ENCODE measurements at places on chromosomes 1 and 21. TPM values are rescaled to one million over a fixed set of nuclear protein-coding genes. Genes with fewer than 3 reads are reported as not detected.

Gene TARS2
- 19.7 TPM for polyA plus RNA-seq

Gene TSEN15
- polyA plus RNA-seq: 45.2 TPM

GRCh38 chr1:15287035-15287979 lies 40.3 kb downstream of the FHAD1 start:
- DNase-seq: no peak

- no peak for DNase-seq
Observed at GRCh38 chr1:96918406-96918805, 196.8 kb downstream of the PTBP2 start.

DNA sequence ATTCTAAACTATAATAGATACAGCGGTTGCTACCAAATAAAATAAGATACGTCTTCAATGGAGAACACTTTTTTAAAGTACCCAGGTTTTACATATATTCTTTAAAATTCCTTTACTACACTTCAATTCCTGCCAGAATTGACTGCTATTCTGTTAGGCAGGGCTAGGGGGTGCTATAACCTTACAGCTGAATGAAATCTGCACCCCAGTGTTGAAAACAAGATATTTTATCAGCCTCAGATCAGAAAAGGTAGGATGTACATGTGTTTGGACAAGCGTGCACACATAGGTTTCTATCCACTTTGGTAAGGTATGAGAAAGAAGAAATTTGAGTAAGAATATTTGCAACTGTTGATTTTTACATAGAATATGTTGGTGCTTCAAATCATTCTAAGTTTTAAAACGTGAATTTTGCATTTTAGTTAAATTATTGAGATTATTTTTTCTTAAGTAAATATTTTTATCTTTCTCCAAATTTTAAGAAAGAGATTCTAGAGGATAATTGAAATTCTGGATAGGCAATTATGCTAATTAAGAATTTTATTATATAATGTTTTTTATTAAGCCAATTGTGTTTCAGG lies 490.8 kb upstream of the ADGRL4 start:
- peak; percentile 3 for DNase-seq

DNA sequence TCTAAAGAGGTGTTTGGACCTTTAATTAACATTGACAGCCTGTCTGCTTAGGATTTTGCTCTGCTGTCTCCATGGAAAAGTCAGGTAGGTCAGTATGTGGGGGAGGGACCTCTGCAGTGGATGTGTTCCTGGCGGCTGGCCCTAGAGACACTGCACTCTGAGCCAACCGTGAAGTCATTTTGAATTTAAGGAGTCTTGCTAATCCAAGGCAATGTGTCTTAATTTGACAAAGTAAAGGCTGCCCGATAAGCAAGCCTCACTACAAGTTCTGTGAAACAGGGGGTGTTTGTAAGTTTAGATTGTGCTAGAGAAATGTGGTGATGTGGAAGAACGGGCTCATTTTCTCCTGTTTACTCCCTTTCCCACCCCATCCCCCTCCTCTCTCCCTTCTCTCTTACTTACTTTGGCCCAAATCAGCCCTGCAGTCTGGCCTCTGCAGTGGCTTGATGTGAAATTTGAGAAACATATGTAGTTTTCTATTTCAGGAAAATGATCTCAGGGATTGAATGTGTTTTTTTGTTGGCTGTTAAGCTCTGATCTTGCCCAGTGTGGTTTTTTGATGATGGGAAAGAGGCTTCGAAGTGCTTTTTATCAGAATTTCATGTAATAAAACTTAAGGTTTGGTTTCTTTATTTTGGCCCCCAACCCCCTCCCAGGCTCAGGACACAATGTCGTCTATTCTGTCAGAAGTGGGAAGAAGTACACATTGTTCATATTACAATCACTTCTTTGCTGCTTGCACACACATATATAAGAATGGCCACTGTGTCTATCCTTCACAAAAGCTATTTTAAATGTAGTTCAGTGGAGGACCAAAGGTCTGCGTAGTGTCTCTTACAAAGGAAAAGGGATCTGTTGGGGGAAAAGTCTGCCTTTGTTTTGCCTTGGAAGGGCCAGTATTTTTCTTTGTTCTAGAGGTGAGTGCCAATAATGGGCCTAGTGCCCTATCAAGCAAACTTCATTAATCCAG lies 96.6 kb downstream of the FGGY start:
- peak; percentile 76 for DNase-seq

DNA sequence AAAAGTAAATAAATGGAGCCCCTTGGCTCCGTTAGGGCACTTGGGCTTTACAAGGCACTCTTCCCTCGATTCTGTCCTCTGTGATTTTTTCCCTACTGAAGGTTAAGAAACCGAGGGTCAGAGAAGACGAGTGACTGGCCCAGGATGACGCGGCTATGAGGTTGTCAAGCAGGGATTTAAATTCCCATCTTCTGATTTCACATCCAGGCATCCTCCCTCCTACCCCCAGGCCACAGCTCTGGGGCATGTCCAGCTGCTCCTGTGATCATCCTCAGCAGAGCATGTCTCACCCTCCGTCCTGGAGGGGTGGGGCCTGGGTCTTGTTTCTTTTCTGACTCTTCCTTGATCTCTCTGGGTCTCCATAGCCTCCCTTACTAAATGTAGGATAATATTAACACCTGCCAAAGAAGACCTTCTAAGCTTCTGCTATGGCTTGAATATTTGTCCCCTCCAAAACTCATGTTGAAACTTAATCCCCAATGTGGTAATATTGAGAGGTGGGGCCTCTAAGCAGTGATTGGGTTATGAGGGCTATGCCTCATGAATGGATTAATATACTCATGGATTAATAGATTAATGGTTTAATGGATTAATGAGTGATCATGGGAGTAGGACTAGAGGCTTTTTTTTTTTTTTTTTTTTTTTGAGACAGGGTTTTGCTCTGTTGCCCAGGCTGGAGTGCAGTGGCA lies 4.6 kb downstream of the CRYBG2 start:
- DNase-seq: no peak

GRCh38 chr1:97379387-97380075 lies 541.3 kb downstream of the DPYD start:
- DNase-seq: no peak

DNA sequence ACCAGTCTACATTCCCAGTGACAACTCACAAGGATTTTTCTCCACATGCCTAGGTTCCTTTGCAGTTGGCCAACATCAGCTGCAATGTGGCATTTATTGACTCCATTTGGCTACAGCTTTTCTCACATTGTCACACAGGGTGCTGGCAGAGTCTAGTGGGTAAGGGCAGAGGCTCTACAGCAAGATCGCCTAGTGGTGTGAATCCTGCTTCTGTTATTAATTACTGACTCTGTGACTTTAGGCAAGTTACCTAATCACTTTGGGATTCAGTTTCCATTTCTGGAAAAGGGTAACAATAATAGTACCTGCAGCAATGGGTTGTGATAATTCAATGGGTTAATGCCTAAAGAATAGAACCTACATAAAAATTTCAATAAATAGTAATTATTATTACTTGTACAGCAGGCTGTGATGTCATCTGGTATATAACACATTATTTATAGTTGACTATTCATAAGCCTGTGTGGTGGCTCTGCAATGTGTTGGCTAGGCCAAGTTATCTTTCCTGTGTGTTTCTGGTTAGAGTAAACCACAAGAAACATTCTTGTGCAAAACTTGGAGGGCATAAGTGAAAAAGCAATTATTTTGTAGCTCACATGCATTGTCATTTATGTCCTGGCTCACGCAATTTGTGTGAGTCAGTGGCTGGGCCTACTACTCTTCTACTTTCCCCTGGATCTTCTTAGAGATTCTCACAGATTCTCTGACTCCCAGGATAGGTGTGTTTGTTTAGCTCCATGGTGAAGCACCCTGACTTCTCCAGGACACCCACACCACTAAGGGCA lies 59.5 kb downstream of the PTGS2 start:
- DNase-seq: no peak

DNA sequence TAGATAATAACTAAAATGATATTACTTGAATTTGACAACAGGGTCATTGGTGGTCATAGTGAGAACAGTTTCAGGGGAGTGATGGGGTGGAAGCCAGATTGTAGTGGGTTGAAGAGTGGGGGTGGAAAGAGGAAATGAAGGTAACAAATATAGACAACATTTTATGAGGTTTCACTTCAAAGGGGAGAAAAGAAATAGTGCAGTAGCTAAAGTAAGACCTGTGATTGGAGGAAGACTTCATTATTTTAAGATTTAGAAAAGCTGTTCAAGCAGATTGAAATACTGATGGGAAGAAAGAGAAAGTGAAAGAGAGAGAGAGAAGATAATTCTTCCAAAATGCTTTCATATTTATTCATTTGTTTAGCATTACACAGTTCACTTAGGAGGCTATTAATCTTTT lies 52.0 kb upstream of the KCNA3 start:
- no peak for DNase-seq

GRCh38 chr1:204130981-204131892 lies 20.6 kb downstream of the ETNK2 start:
- no peak for DNase-seq
